ENCODE measurements at places on chromosomes 4 and X.

DNA sequence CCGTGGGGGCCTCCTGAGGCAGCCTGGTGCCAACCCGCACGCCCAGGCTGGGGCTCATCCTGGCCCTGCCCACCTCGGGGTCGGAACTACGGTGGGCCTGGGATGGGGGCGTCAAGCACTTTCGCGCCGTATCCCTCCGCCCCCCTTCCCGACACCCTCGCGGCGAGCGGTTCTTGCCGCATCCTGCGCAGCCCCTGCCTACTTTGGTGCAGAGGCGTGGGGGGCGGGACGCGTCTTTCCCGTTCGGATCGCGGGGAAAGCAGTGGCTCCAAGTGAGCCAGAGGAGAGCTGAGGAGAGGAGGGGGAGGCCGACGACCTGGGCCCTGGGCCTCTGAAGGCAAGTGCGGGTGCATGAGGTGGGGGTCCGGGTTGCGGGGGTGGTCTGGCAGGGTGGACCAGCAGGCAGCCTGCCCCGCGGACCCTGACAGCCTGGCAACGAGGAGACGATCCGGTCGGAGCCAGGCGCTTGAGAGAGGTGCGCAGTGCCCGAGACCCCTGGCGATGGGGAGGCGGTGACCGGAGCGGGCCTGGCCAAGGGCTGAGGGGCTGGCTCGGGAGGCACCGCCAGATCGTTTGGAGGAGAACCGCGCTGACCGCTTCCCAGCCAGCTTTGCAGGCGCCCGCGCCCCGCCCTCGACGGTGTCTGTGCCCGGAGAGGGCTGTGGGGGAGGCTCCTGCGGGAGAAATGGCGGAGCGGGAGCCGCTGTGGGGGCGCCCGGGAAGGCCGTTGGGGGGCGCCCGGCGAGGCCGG, at the start of gene GPRASP2:
GPRASP2 (plus strand) TSS at position 233 of the 751 bp plus-strand sequence. CDS start 2,422 bp downstream, outside the sequence.
- no peak for DNase-seq

DNA sequence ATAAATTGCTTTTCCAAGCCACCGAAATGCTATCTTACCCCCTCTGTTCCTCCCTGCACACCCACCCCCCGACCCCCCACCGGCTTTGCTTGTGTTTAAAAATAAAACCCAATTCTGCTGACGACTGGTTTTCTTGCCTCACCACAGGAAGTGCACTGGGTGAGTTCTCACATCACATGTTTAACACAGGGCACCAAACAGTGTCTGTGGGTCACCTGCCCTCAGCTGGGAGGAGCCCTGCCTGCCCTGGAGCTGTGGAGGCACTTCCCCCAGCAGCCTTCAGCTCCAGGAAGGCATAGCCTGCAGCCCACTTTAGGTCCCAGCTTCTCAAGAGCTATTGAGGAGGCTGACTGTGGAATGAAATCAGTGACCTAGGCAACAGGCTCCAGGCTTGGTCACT, 8.8 kb downstream of the TMEM255A start:
- no peak for DNase-seq

GRCh38 chrX:46805270-46805669, 31.6 kb upstream of the RP2 start:
- DNase-seq, result no peak

DNA sequence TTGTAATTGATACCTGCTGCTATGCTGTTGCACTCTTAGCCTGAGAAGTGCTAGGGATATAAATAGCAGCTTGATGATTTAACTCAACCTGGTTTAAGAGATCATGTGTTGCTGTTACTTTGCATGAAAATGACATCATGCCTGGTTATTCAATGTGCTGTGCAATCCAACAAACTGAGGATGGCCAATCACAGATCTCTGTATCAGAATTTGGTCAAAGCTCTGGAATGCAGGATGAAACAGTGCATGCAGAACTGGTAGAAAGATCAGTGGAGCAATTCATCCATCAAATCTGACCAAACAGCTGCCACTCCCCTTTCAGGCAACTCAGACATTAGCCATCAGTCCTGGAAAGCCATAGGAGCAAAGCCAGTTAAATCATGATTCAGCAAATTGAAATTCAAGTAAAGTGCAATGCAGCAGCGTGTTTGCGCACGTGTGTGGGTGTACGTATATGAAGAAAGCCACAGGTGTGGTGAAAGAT, 160.3 kb upstream of the RASGEF1B start:
- DNase-seq, result no peak

DNA sequence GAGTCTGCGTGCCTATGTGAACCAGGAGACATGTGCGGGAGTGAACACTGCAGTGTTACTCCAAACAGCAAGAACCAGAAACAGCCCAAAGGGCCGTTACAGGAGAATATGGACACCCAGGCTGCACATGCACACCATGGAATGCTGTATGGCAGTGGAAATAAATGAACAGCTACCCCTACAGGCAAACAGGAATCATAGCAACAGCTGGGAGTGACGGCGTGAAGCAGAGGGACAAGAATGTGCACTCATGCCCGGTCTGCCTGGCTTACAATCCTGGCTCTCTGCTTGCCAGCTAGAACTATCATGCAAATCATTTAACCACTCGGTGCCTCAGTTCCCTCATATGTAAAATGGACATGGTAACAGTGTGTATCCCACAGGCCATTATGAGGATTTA, 16.6 kb downstream of the GPKOW start:
- DNase-seq, result no peak

Data from stimulated activated CD4-positive, alpha-beta T cell treated with anti-CD3 and anti-CD28 coated beads, Interleukin-1b, Interleukin-23, amount 100 ng/mL, for 1 hour (primary cell).